Colonic mucosa (tissue), 4 donors: ENCODE measurements at places on chromosomes 1 and 21. TPM values are rescaled to one million over a fixed set of nuclear protein-coding genes. Genes with fewer than 3 reads are reported as not detected.

The GGPS1 gene
- total RNA-seq, result 26.2 TPM

- DNase-seq, result no peak
These were observed 147.8 kb downstream of the NPHP4 start for GRCh38 chr1:5844442-5844841.

GRCh38 chr1:204084247-204084772 lies 11.4 kb downstream of the SOX13 start:
- DNase-seq, result peak; percentile 61

DNA sequence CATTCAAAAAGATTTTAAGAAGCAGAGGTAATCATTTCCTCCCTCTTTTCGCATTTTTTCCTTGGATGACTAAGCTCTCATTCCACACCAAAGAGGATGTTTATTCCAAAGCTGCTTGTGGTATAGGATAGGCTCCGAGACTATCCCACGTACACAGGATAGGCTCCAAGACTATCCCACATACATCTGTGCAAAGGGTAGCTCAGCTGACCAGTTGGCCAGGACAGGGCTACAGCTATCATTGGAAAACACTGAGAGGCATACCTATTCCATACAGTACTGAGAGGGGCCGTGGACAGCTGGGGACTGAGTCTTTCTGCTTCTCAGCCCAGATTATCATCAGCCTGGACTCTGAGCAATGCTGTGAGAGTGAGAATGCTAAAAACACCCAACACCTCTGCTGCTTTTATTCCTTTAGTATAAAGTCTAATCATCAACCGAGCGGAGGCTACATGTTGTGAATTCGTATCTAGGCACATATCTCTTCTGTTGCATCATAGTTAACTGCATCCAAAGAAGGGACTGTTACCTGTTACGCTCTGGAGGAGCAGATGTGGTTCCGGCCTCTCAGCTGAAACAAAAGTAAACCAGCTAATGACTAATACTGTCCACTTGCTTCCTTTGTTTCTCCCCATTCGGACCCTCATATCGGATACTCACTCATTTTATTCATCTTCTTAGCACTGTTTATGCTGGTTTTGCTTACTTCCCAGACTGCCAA lies 141.0 kb downstream of the TNFSF18 start:
- no peak for DNase-seq

The DHX9 gene
- 164 TPM for total RNA-seq

DNA sequence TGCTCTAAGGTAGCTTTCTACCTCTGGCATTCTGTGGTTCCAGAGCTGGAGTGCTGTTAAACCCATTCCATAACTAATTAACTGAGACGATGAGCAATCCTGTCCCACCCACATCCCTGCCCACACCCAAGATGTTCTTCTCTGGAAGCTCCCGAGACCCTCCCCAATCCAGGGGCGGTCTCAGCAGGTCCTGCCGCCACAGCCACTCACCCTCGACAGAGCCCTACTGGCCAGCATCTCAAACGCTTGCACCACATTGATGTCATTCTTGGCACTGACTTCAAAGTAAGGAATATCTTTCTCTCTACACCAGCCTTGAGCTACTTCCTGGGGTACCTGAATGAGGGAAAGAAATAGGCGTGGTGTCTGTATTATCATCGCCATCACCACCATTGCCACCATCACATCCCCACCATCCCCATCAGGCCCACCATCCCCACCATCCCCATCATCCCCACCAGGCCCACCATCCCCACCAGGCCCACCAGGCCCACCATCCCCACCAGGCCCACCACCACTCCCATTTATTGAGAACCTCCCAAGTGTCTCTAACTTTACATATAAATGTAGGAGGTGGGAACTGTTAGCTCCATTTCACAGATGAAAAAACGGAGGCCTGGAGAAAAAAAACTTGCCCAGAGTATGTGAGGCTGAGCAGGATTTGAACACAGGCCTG lies 17.7 kb downstream of the RAB7B start:
- no peak for DNase-seq

The FMO4 gene
- total RNA-seq, result 5.7 TPM

The MYOM3 gene
- 1.8 TPM for total RNA-seq

The ADAMTSL4 gene
- 6.3 TPM for total RNA-seq

The CYYR1 gene
- total RNA-seq, result 1.6 TPM

- DNase-seq, result no peak
These were observed 67.5 kb downstream of the PLA2G4A start for GRCh38 chr1:186896211-186896610.

- DNase-seq, result no peak
These were observed 14.7 kb downstream of the WNT3A start for GRCh38 chr1:228021355-228022030.

The LUZP1 gene
- total RNA-seq, result 50.4 TPM

The TMPRSS3 gene
- 0.82 TPM for total RNA-seq

The GNAT2 gene
- 0.32 TPM for total RNA-seq

DNA sequence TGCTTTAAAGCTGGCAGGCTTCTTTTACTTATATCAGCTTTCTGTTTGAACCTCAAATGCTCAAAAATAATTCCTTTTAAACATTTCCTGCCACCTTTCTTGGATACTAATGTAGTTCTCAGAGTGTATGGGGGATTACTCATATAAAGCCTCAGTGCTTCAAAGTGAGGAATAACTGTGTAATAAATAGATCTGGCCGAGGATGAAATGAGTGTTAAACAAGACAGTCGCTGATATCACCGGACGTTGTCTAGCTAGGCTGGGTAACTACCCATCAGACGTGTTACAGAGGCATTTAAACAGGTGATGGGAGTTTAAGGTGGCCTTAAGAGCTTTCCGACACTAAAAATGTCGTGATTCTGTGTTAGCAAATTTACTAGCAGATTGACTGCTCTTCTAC lies 53.1 kb downstream of the VANGL2 start:
- no peak for DNase-seq

The SAMD13 gene
- total RNA-seq, result 31.0 TPM

The OR2T11 gene
- total RNA-seq, result not detected

- no peak for DNase-seq
These were observed 234.9 kb downstream of the NPHP4 start for GRCh38 chr1:5757187-5757805.

DNA sequence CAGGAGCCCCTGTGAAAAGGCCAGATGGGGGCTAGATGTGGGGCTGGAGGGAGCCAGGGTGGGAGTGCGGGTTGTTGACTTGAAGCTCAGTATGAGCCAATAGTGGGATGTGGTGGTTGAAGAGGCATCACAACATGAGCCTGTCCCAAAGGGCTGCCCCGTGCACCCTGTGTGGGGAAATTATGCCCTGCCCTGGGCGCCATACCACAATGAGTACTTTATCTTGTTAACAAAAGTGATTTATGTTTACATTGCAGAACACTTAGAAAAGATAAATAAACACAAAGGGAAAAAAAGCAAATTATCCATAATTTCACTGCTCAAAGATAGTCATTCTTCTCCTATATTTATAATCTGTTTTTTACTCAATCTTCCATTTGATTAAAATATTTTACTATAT lies 1.6 kb upstream of the NFASC start:
- DNase-seq, result no peak

DNA sequence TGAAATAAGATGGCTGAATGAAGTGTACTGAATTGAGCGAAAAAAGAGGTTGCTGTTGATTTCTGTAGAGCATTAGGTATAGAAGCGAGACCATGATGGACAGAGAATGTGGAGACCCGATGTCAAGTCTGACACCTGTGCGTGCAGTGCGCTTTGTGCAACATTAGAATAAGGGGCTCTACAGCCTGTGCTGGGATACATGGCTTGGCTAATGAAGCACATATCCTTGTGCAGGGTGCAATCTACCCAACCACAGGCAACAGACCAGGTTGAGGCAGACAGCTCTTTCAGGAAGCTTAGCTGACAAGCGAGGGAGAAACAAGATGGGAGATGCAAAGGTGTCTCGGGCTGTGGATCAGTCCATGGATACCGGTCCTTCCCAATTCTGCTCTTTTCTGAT lies 18.9 kb downstream of the GPA33 start:
- no peak for DNase-seq

- DNase-seq, result no peak
These were observed 528.2 kb downstream of the SMYD3 start for GRCh38 chr1:245978915-245979314.

The ERICH3 gene
- total RNA-seq, result 0.16 TPM

DNA sequence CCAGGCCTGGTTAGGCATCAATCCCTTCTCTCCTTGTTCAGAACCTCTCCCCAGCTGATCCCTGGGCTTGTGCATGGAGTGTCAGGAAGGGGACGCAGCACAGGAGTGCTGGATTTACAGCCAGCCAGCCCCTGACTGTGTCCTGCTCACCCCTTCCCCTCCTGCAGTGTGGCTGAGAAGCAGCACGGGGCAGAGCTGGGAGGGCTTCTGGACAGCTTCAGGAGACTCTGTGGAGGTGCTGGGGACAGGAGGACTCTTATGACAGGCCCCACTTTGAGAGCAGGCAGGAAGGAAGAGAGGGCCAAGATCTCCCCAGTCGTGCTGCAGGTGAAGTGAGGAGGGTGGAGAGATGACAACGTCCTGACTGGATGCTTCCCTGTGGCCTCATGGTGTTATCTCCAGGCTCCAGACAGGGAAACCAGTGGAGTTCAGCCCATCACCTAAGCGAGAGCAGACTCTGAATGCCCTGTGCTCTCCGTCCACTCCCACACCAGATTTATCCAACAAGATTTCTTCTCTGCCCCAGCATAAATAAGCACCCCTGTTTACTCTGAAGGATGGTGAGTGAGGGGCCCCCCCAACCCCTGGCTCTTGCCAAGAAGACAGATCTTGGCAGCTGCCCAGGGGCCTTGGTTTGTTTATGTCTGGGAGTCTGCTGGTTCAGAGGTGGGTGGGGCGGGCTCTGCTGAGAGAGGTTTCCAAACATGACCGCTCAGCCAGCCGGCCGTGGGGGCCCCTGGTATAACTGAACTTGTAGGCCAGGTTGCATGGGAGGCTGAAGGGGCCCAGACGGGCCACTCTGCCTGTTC lies 21.3 kb downstream of the TMCC2 start:
- peak; percentile 72 for DNase-seq

- no peak for DNase-seq
These were observed 121.0 kb downstream of the VAV3 start for GRCh38 chr1:107843989-107844388.

The HP1BP3 gene
- total RNA-seq, result 210 TPM

DNA sequence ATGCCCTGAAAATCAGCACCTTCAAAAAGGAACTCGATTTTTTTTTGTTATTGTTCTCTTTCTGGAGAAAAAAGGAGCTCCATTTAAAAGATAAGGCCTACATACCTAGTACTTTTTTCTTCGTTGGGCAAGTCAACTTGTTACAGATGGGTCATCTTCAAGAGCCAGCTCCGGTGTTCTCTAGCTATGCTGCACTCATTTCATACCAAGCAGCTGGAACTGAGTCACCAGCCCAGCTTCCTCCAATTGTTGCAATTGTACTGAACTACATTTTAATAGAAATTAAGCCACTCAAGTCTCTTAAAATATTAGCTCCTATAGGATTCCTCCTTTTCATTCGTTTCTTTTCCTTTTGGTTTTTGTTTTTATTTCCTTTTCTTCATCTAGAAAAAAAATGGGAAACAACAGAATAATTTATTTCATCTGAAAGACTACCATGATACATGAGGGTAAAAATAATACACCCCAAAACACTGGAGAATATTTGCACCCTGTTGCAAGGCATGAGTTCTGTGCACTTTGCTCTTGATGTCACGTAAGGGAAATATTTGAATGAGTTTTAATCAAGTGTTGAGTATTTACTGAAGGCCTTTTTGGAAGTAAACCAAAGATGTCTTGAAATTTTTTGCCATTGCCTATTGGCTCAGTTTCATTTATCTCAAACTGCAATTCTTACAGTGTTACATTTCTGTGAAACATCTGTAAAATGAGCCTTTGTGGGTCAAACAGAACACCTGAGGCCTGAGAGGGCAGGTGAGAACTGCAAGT lies 60.5 kb downstream of the CLIC4 start:
- DNase-seq, result no peak
